ENCODE measurements at places on chromosomes 4 and X.

- no peak for DNase-seq
Measured at GRCh38 chr4:793093-793861, 32.7 kb downstream of the CPLX1 start.

GRCh38 chrX:135345107-135345589, 35.9 kb downstream of the ETDC start:
- no peak for DNase-seq

DNA sequence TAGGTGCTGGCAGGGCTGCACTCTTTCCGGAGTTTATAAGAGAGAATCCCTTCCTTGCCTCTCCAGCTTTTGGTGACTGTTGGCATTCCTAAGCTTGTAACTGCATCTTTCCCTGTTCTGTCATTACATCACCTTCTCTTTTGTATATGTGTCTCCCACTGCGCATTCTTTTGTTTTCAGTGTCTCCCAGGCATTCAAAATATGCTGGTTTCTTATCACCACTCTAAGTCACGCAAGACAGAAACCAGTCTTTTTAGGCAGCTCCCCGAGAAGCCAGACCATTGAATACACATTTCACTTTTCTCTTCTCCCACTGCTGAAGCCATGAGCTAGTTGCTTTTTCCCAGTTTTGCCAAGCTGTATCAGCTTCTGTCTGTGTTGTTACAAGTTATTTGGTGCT, 71.0 kb downstream of the LAS1L start:
- DNase-seq = no peak

GRCh38 chr4:176533159-176533558, 213.4 kb downstream of the SPCS3 start:
- DNase-seq = no peak

GRCh38 chr4:139890816-139891215, 225.2 kb downstream of the MGST2 start:
- no peak for DNase-seq
